ENCODE measurements at places on chromosomes 2 and 18. TPM values are rescaled to one million over a fixed set of nuclear protein-coding genes. Genes with fewer than 3 reads are reported as not detected.

The GCG gene
- polyA plus RNA-seq, result not detected

The AQP12A gene
- polyA plus RNA-seq, result not detected

The TDRD15 gene
- polyA plus RNA-seq, result 4.1 TPM

The ZBTB7C gene
- 14.1 TPM for polyA plus RNA-seq

The CD8B2 gene
- 0.16 TPM for polyA plus RNA-seq

The ZNF396 gene
- 9.3 TPM for polyA plus RNA-seq

The DSC1 gene
- 0.07 TPM for polyA plus RNA-seq

The REG1B gene
- polyA plus RNA-seq, result not detected

The TMEM18 gene
- polyA plus RNA-seq, result 30.5 TPM

The SLC16A14 gene
- polyA plus RNA-seq, result 2.0 TPM

The ATP8B1 gene
- polyA plus RNA-seq, result 3.0 TPM

The TLX2 gene
- 1.1 TPM for polyA plus RNA-seq

The CIAO1 gene
- polyA plus RNA-seq, result 56.8 TPM

The PLEKHH2 gene
- polyA plus RNA-seq, result 7.4 TPM

The SLC11A1 gene
- 2.8 TPM for polyA plus RNA-seq
